ENCODE measurements at places on chromosomes 4 and X. TPM values are rescaled to one million over a fixed set of nuclear protein-coding genes. Genes with fewer than 3 reads are reported as not detected.

The PABPC4L gene
- total RNA-seq = 0.19 TPM

The ARMCX1 gene
- total RNA-seq = 12.1 TPM

The MAGEH1 gene
- total RNA-seq = 2.4 TPM

The NPFFR2 gene
- total RNA-seq = not detected

The FAM199X gene
- 16.6 TPM for total RNA-seq

The TKTL2 gene
- not detected for total RNA-seq

The FNIP2 gene
- 6.0 TPM for total RNA-seq

The CACNA1F gene
- 0.38 TPM for total RNA-seq

The FAT4 gene
- 0.61 TPM for total RNA-seq

The SOWAHB gene
- 29.0 TPM for total RNA-seq

DNA sequence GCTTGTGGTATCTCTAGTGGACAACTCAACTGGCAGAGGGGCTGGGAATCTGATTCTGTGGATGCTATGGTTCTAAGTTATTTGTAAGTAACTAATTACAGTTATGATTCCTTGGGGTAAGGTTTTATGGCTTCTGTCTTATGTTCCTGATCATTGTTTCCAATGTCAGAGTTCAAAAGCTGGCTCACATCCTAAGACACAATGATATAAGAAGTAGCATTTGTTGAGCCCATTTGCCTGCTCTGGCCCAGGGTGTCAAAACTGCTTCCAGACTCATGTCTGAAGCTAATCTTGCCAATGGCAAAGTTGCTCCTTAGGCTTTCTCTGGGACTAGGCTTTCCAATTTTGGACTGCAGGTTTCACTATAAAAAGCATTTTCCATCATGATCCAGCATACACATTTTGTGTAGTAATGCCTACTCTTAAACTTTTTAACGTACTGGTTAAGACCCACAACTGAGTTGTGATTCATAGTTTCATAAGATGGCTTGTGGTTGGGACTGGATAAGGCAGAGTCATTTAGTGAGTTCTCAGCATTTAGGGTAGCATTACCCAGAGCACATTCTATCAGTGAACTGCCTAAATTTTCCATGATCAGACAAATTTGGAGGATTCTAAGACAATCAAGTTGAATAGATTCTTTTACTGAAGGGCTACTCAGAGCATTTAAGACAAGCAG lies 50.0 kb downstream of the CCNI start:
- no peaks in the 10 kb centered on the region for H3K27me3 ChIP-seq
- H3K27ac ChIP-seq = no peak overlapping the region
- no peak overlapping the region for H3K4me3 ChIP-seq
- peaks cover 14% of the 10 kb centered on the region for H3K4me1 ChIP-seq

DNA sequence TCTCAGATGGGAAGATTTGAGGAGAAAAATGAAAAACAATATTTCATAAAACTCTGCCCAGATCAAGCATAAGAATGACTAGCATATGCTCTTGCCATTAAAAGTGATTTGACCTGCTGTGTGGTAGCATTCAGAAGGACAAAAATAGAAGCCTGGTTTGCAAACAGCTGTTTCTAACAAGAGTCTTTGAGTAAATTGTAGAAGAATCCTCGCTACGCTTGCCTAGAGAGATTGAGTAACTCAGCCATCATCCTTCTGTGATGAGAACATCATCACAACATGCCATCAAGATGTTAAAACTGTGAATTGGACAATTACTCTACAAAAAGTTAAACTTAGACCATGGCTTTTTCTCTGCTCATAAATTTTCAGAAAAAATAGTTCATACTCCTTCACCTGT lies 168.9 kb upstream of the PUDP start:
- no peak overlapping the region for H3K4me3 ChIP-seq
- no peaks in the 10 kb centered on the region for H3K27me3 ChIP-seq
- no peak overlapping the region for H3K27ac ChIP-seq
- DNase-seq = no peak
- no peaks in the 10 kb centered on the region for H3K36me3 ChIP-seq

DNA sequence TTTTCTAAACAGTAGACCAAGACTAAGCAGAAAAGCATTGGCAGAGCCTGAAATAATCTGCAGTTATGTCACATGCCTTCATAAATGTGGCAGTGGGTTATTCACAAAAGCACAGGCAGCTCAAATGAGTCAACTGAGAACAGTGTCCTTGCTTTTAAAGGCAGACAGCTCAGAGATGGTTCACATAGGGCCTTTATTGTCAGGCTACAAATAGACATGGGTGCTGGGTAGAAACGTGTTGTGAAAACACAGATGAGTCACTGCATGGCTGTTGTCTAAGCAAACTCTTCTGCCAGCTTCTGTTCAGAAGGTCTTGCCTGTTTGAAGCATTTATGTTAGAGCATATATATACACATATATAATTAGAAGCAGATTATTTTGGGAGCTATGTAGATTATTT lies 118.0 kb downstream of the SLC4A4 start:
- no peak overlapping the region for H3K27ac ChIP-seq
- peaks cover 4% of the 10 kb centered on the region for H3K4me1 ChIP-seq

GRCh38 chrX:19731307-19731820 lies 156.0 kb downstream of the SH3KBP1 start:
- H3K4me1 ChIP-seq = no peaks in the 10 kb centered on the region
- no peaks in the 10 kb centered on the region for H3K36me3 ChIP-seq
- DNase-seq = no peak
- no peak overlapping the region for H3K27ac ChIP-seq
- H3K27me3 ChIP-seq = no peaks in the 10 kb centered on the region

- no peaks in the 10 kb centered on the region for H3K36me3 ChIP-seq
- H3K4me3 ChIP-seq = no peak overlapping the region
- no peak for DNase-seq
- H3K27ac ChIP-seq = no peak overlapping the region
- no peaks in the 10 kb centered on the region for H3K27me3 ChIP-seq
Observed at GRCh38 chr4:156248917-156249316, 295.3 kb upstream of the CTSO start.

- H3K4me3 ChIP-seq = no peak overlapping the region
- peaks cover 9% of the 10 kb centered on the region for H3K4me1 ChIP-seq
- no peaks in the 10 kb centered on the region for H3K36me3 ChIP-seq
- H3K27me3 ChIP-seq = no peaks in the 10 kb centered on the region
- peak overlapping the region; percentile 55 for H3K27ac ChIP-seq
- no peak for DNase-seq
Observed at GRCh38 chrX:13659063-13659462, 6.1 kb downstream of the TCEANC start.

- H3K4me1 ChIP-seq = peaks cover 2% of the 10 kb centered on the region
- H3K4me3 ChIP-seq = no peak overlapping the region
- no peak overlapping the region for H3K27ac ChIP-seq
- no peaks in the 10 kb centered on the region for H3K27me3 ChIP-seq
- H3K36me3 ChIP-seq = no peaks in the 10 kb centered on the region
Observed at GRCh38 chr4:141079393-141079930, 53.8 kb downstream of the RNF150 start.

GRCh38 chr4:110630688-110631402 lies 8.0 kb upstream of the PITX2 start:
- DNase-seq = no peak
- no peak overlapping the region for H3K27ac ChIP-seq
- H3K4me1 ChIP-seq = peaks cover 9% of the 10 kb centered on the region
- no peak overlapping the region for H3K4me3 ChIP-seq

GRCh38 chr4:77454858-77455257 lies 150.8 kb upstream of the CXCL13 start:
- no peaks in the 10 kb centered on the region for H3K4me1 ChIP-seq
- H3K27ac ChIP-seq = no peak overlapping the region
- DNase-seq = no peak

GRCh38 chr4:64230709-64231310 lies 178.4 kb downstream of the TECRL start:
- no peaks in the 10 kb centered on the region for H3K4me1 ChIP-seq
- DNase-seq = no peak
- no peak overlapping the region for H3K4me3 ChIP-seq
- no peaks in the 10 kb centered on the region for H3K36me3 ChIP-seq
- no peaks in the 10 kb centered on the region for H3K27me3 ChIP-seq
- no peak overlapping the region for H3K27ac ChIP-seq

- no peaks in the 10 kb centered on the region for H3K4me1 ChIP-seq
- no peaks in the 10 kb centered on the region for H3K36me3 ChIP-seq
- H3K27me3 ChIP-seq = no peaks in the 10 kb centered on the region
- DNase-seq = no peak
- no peak overlapping the region for H3K27ac ChIP-seq
- H3K4me3 ChIP-seq = no peak overlapping the region
Observed at GRCh38 chr4:31620476-31620875, 900.3 kb downstream of the PCDH7 start.

DNA sequence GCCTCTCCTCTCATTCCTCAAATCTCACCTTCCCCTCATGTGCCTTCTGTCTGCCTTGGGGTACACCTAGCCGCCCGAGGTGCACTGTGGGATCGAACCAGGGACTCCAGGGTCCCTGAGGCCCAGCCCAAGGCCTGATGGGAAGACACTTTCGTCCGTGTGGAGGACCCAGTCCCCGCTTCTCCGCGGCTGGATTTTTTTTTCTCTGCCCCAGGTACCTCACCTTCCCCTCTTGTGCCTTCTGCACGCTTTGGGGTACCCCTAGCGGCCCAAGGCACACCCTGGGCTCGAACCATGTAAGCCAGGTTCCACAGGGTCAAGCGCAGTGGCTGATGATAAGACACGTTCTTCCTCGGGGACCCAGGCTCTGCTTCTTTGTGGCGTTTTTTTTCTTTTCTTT lies 530.7 kb downstream of the CWH43 start:
- no peaks in the 10 kb centered on the region for H3K4me1 ChIP-seq
- DNase-seq = no peak

DNA sequence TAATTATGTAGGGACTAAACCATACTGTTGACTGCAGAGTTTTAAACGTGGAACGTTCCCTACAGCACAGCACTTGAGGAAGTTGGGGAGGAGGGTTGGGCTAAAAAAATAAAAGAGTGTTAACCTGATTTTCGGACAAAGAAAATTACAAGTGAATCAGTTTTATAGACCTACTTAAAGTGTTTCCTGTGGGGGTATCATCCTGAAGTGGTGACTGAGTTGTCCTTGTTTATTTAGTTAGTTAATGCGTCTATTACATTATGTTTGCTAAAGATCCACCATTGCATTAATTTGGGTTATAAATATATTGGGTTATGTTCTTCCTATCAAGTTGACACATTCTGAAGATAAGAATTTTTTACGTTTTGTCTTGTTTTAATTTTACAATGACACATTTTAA lies 14.7 kb downstream of the UNC5C start:
- H3K4me3 ChIP-seq = no peak overlapping the region
- H3K4me1 ChIP-seq = no peaks in the 10 kb centered on the region
- H3K27ac ChIP-seq = no peak overlapping the region

- no peaks in the 10 kb centered on the region for H3K4me1 ChIP-seq
- H3K36me3 ChIP-seq = no peaks in the 10 kb centered on the region
- DNase-seq = no peak
- no peaks in the 10 kb centered on the region for H3K27me3 ChIP-seq
- H3K4me3 ChIP-seq = no peak overlapping the region
Observed at GRCh38 chr4:167221084-167221483, 13.2 kb downstream of the SPOCK3 start.

DNA sequence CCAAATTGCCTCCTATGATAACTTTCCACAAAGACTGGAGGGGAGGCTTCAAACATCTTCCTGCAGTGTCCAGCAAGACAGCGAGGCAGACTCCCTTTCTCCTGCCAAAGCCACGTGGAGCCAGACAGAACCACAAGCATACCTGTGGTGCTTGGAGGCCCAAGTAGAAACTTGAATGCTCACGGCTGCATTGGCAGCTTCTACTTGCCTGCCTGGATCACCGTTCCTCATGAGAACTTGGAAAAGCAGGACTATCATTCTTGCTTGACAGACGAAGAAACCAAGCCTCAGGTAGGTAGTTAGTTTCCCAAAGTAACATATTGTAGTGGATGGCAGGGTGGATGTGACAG lies 216.3 kb upstream of the SFRP2 start:
- DNase-seq = no peak
- peak overlapping the region; percentile 39 for H3K27ac ChIP-seq
- H3K4me3 ChIP-seq = no peak overlapping the region

- no peak within 1 kb of the TSS for H3K27ac ChIP-seq
- H3K27me3 ChIP-seq = no peaks in the 10 kb centered on the region
- DNase-seq = no peak
Observed at GRCh38 chr4:44651425-44651824, at the start of gene YIPF7. YIPF7 (minus strand) TSS chr4:44651625; CDS start chr4:44650100, 1,525 bp downstream.

GRCh38 chr4:146793727-146794126 lies 151.9 kb downstream of the TTC29 start:
- H3K27ac ChIP-seq = no peak overlapping the region
- DNase-seq = no peak
- H3K4me3 ChIP-seq = no peak overlapping the region

- no peaks in the 10 kb centered on the region for H3K36me3 ChIP-seq
- no peaks in the 10 kb centered on the region for H3K27me3 ChIP-seq
- H3K4me3 ChIP-seq = no peak overlapping the region
- DNase-seq = no peak
- H3K27ac ChIP-seq = no peak overlapping the region
- H3K4me1 ChIP-seq = no peaks in the 10 kb centered on the region
Observed at GRCh38 chrX:1564750-1565683, 26.4 kb upstream of the AKAP17A start.

GRCh38 chrX:111661241-111661640 lies 19.7 kb upstream of the ALG13 start:
- H3K4me1 ChIP-seq = no peaks in the 10 kb centered on the region
- DNase-seq = no peak
- H3K27ac ChIP-seq = no peak overlapping the region
- H3K4me3 ChIP-seq = no peak overlapping the region

- H3K27me3 ChIP-seq = no peaks in the 10 kb centered on the region
- H3K4me1 ChIP-seq = peaks cover 11% of the 10 kb centered on the region
- no peak overlapping the region for H3K27ac ChIP-seq
Observed at GRCh38 chr4:138092060-138092459, 150.1 kb downstream of the SLC7A11 start.

GRCh38 chr4:108160741-108161352 lies 7.9 kb downstream of the LEF1 start:
- no peak for DNase-seq
- H3K4me1 ChIP-seq = no peaks in the 10 kb centered on the region
- H3K4me3 ChIP-seq = no peak overlapping the region
- H3K27ac ChIP-seq = no peak overlapping the region

GRCh38 chr4:102867278-102868152 lies 1.3 kb upstream of the CISD2 start:
- no peaks in the 10 kb centered on the region for H3K36me3 ChIP-seq
- peak overlapping the region; percentile 67 for H3K4me3 ChIP-seq
- H3K27ac ChIP-seq = peak overlapping the region; percentile 94
- no peaks in the 10 kb centered on the region for H3K27me3 ChIP-seq

GRCh38 chr4:8666581-8666980 lies 74.0 kb downstream of the CPZ start:
- no peak overlapping the region for H3K27ac ChIP-seq
- H3K4me3 ChIP-seq = no peak overlapping the region
- no peaks in the 10 kb centered on the region for H3K4me1 ChIP-seq
- no peaks in the 10 kb centered on the region for H3K27me3 ChIP-seq

DNA sequence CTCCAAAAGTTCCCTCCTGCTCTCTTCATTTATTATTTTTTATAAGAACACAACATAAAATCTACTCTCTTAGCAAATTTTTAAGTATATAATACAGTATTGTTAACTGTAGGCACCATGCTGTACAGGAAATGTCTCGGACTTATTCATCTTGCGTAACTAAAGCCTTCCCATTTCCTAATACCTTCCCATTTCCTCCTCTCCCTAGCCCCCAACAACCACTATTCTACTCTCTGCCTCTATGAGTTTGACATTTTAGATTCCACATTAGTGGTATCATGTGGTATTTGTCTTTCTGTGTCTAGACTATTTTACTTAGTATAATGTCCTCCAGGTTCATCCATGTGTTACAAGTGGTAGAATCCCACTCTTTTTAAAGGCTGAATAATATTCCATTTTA lies 15.8 kb upstream of the SYTL4 start:
- no peak overlapping the region for H3K4me3 ChIP-seq
- no peak overlapping the region for H3K27ac ChIP-seq
- peaks cover 23% of the 10 kb centered on the region for H3K4me1 ChIP-seq
- no peaks in the 10 kb centered on the region for H3K36me3 ChIP-seq
- no peaks in the 10 kb centered on the region for H3K27me3 ChIP-seq
